Activated CD4-positive, alpha-beta memory T cell treated with anti-CD3 and anti-CD28 coated beads, Interleukin-2, amount 10 ng/mL, durations not matched to agents 7 days and 5 days (primary cell): ENCODE measurements at places on chromosomes 16 and 17.

DNA sequence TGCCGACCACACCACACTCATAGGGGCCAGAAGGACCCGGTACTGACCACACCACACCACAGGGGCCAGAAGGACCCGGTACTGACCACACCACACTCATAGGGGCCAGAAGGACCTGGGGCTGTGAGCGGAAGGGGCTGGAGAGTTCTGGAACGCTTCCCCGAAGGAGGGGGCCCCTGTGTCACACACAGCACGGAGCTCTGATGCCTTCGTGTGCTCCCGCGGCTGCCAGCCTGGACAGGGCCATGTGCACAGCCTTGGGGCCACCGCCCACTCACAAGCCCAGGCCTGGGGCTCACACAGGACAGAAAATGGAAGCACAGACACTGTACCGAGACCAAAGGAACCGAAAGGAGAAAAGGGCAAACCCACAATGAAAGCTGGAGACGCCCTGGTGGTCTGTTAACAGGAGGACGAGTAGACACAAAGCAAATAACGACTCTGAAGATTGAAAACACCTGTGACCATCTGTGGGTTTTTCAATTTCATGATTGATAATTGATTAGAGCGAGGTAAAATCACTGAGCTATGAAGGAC lies 106.5 kb upstream of the METRNL start:
- no peak for DNase-seq

GRCh38 chr17:67831268-67831667 lies 6.0 kb downstream of the BPTF start:
- no peak for DNase-seq

- no peak for DNase-seq
Observed at GRCh38 chr17:63222655-63223054, 223.5 kb downstream of the CYB561 start.

- DNase-seq, result no peak
Observed at GRCh38 chr17:15951368-15952047, 6.6 kb downstream of the ADORA2B start.

- DNase-seq, result peak; percentile 92
Observed at GRCh38 chr17:73192894-73193701, at the start of gene COG1. TSS of gene COG1 (plus strand) at chr17:73193055. CDS start at chr17:73193070, 15 bp downstream.

DNA sequence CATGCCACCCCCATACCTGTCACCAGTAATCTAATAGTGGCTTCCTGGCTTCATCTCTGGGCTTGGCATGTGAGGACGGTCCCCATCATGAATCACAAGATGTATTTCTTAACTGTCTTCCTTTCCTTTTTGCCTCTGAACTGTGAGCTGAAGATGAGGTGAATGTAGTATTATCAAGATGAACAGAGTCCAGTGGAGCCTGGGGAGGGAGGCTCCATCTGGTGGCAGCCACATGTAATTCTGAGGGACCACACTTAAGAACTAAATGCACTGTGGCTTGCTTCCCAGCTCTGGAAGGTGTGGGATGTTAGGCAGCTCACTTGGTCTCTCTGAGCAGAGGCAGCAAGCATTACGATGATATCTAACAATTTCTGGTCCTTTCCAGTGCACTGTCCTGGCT lies 354.9 kb upstream of the ASIC2 start:
- no peak for DNase-seq

GRCh38 chr17:82807562-82807961 lies 32.3 kb downstream of the ZNF750 start:
- DNase-seq, result no peak

- DNase-seq, result no peak
Observed at GRCh38 chr16:82178352-82178751, 8.3 kb upstream of the MPHOSPH6 start.

DNA sequence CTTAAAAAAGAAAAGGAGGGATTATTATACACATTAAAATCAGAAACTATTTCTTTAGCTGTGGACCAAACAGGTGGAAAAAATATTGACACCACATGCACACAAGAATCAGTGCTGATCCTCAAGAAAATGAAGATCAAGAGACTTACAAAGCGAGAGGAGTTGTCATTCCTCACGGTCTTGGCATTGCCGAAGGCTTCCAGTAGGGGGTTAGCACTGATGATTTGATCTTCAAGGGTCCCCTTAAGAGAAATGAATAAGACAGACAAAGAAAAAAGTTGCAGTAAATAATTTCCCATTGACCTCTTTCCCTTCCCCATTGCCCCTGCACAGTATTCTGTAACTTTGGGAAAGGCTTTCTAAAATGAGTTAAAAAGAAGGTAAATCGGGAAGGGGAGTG lies 6.0 kb downstream of the MYH4 start:
- no peak for DNase-seq

DNA sequence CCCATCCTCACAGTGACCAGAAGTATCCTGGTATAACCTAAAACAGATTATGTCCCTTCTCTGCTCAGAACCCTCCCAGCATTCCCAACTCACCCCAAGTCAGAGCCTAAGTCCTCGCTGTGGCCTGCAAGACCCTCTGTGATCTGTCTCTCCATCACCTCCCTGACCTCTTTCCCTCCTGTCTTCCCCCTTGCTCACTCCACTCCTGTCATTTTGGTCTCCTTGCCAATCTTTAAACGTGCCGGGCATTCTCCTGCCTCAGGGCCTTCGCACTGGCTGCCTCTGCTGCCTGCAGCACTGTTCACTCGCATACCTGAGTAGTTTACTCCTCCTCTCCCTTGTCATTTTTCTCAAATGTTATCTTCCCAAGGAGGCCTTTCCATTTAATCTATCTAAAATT lies 97.7 kb downstream of the GSG1L start:
- no peak for DNase-seq

- DNase-seq, result no peak
Observed at GRCh38 chr16:88208112-88208511, 174.6 kb upstream of the ZNF469 start.

- DNase-seq, result no peak
Observed at GRCh38 chr17:1693339-1693738, 8.7 kb upstream of the PRPF8 start.

DNA sequence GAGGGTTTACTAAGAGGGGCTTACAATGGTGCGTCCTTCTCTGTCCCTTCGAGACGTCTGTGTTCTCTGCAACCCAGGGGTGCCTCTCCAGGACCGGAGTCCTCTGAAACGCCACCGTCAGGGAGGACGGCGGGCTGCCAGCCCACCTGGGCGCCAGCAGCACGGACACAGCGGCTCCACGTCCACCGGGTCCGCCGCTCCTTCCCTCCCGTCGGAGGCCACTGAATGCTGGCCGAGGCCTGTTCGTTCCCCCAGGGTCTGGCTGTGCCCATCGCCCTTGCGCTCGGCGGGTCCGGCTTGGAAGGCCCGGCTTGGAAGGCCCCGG lies 403 bp downstream of the TEPSIN start:
- DNase-seq, result no peak

DNA sequence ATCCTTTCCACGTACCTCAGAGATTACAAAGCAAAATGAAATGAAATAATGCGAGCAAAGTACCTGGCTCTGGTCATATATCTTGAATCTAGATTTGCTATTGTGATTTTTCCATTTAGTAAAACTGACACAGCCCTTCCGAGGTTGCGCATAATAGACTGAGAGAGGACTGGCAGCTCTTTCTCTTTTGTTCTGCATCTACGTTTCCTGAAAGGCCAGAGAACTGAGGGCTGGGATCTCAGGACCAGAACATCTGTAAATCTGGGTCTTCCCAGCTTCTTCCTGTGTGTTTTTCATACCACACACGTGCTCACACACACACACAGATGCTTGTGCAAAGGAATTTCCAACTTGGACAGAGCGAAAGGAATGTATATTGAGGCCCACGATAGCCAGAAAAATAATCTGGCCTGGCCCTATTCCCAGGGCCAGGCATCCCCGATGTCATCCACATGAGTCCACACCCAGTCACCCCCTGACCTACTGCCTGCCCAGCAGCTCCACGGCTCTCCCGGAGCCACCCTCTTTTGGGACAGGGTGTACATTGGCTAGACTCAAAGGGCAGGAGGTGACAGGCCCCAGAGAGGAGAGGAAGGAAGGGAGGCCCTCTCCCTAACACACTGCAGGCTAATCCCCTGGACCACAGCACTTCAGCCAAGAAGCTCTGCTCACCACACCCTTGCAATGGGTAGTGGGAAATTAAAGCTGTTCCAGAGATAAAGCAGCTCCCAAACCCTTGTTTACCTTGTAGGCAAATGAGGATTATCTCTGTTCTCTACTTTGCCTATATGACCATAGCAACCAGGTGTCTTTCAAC lies 41.8 kb downstream of the NOL11 start:
- no peak for DNase-seq

DNA sequence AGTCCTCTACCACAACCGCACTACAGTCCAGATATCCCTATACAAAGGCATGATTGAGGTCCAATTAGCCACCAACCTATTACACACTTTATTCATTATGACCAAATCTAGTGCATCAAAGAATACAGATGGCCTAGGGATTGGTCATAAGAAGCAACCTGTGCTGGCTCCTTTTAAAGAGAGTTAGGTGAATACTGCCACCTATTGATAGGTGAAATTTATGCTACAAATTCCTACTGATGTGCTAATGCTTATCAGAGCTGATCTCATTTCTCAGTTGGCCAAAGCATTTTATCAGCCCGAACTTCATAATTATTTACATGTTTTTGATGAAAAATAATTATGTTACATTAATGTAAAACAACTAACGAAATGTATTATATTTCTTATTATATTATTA lies 166.3 kb downstream of the ANKFN1 start:
- no peak for DNase-seq

DNA sequence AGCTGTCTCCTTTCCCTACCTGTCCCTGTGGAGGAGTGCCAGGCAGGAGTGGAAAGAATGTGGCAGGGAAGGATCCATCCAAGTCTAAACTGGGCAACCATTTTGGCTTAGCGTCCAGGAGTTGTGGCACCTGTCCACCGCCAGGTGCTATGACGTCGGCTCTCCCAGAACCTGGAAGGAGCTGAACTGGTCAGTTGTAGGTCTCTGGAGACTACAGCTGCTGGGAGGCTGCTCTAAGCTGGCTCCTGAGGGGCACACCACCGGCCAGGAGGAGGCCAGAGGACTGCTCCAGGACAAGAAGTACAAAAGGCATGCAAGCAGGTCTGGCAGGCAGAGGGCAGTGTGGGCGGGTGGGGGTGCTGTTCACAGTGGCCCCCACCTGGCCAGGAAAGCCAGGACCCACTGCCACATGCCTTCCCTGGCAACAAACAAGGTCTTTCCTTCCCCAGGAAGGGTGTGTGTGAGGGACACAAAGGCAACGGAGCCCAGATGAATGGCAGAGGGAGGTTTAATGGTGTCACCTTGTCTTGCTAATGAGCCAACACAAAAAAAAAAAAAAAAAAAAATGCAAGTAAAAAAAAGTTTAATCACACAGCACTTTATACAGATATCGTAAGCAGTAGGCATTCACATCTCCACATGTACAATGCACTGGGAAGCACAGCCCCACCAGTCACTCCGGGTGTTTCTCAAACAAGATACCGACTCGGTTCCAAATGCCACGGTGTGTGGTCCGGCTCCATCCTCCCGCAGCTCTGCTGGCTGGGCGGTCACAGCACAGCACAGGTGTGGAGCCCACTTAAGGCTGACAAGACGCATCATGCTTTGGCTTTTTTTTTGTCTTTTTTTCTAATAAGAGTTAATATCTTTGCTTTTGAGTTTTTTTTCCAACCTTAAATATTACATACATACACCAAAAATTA lies 4.8 kb downstream of the SPHK1 start:
- no peak for DNase-seq

GRCh38 chr17:4184811-4185210 lies 41.8 kb downstream of the CYB5D2 start:
- no peak for DNase-seq

GRCh38 chr16:31217136-31217530 lies 198 bp upstream of the PYDC1 start:
- DNase-seq, result no peak

GRCh38 chr16:2276368-2277195 lies 8.7 kb upstream of the RNPS1 start:
- DNase-seq, result no peak

DNA sequence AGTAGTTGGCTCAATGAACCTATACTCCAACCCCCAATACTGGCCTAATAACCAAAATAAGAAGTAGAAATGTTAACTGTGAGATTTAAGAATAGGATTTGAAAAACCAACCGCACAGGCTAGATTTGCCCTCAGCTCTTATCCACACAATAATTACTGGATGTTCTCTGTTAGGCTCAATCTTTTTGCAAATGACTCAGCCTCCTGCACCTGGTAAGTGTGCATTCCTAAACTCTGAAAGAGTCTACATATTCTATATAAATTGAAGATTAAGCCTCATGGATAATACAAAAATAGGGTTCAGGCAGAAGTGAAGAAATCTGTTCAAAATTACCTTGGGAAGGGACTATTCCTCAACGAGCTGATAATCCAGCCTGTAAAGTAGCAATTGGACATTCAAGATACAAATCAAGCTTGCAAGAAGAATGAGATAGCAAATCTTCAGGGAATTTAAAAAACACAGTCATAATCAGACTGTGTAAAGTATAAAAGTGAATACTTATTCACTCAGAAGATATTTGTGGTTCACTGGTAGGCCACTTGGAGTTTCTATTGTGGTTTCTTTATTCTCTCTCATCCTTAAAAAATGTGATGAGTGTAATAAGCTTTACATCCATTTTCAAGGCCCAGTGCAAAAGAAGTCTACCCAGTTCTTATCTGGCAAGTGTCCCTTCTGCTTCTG lies 931.9 kb upstream of the SOX9 start:
- DNase-seq, result no peak

- no peak for DNase-seq
Observed at GRCh38 chr17:59369031-59369975, 37.8 kb downstream of the YPEL2 start.

DNA sequence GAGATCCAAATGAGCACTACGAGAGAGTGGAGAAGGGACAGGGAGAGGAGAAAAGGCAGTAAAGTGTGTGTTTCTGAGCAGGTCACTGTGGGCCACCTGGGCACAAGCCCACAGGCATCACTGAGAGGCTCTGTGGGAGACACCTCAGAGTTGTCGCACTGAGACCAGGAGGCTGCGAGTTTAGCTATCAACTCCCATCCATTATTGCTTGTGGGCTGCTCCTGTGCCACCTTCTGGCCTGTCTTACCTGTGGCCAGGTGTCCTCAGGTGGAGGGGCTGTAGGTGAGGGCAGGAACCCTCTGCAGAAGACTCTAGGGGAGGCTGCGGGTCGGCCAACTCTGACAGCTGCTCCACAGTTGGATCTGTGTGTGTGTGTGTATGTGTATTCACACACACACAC lies 2.5 kb upstream of the PRR29 start:
- no peak for DNase-seq

DNA sequence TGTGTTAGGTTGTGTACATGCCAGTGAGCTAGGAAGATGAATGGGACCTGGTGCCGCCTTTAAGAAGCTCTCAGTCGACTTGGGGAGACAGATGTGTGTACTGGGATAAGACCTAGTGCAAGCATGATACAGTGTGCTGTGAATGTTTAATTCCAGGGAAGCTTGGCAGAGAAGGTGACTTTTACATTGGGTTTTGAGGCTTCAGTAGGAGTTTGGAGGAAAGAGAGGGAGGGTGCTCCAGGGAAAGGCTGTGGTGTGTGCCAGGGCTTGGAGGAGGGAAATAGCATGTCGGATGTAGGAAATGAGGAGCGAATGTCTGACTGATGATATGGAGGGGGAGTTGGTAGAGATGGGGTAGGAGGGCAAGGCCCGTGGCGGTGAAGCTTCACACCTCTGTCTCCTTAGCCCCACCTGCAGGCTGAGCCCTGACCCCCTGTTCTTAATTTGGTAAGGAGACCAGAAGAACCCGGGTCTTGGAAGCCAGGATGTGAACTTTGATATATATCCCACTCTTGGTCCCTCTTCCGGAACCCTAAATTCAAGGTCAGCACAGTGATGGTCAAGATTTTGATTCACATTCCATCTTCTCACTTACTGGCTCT lies 76.6 kb downstream of the PLCG2 start:
- no peak for DNase-seq

GRCh38 chr17:17042851-17043460 lies 699 bp downstream of the MPRIP start:
- DNase-seq, result peak; percentile 26
